ENCODE measurements at places on chromosomes 12 and 14.
A peak's percentile ranks its signal among the peaks of the same experiment; 100 is the strongest.

GRCh38 chr12:25500651-25501050, 52.4 kb downstream of the LMNTD1 start:
- peak; percentile 39 for DNase-seq

- peak; percentile 91 for DNase-seq
These were observed 13.9 kb upstream of the MYL2 start for GRCh38 chr12:110934093-110934852.

DNA sequence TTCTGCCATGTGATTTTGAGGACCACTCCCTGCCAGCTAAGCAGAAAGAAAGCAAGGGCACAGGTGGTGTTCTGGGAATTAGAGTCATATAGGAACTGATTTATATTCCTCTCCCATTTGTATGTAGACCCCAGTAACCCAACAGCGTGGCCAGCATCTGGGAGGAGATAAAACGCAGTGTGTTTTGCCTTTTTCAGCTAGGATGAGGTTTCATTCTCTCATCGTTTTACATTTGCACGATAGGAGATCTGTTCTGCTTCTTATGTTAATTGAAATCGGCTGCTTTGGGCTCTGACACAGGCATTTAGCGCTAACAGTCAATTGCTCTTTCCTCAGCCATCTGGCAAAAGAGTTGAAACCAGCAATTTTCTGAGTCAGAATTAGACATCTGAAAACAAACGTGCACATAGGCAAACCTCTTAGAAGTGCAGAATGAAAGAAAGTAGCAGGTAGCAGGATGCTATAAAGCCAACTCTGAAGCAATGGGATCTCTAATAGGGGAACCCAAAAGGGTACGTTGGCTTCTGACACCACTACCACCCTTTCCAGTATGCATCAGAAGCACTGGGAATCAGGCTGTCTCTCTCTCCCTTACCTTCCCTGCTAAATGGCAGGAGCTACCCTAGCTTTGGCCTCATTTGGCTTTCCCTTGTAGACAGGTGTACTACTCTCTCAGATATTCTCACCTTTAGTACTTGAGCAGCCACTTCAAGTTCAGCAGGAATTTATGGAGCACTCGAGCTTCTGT, 219.1 kb downstream of the PHLDA1 start:
- no peak for DNase-seq

DNA sequence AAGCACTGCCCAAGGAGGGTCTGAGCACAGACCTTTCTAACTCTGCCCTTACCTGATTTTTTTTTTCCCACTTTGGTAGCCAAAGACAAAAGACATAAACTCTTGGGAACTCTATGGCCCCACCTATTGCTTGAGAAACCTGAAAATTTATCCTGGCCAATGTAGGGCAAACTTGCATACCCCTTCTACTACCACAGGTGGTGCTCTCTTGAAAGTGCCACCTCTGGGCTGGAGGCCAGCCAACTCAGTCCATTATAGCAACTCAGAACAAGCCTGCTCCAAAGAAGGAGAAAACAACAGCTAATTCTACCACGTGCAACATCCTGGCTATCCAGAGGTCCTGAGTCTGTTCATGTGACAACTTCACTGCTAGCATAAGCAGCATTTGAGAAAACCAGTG, 55.7 kb upstream of the ABCD2 start:
- DNase-seq: no peak

- peak; percentile 63 for DNase-seq
These were observed 34.5 kb downstream of the HMGA2 start for GRCh38 chr12:65858831-65859230.

GRCh38 chr12:108823804-108824203, 33.6 kb downstream of the SSH1 start:
- DNase-seq: no peak

- peak; percentile 30 for DNase-seq
These were observed 18.0 kb downstream of the LRRC74A start for GRCh38 chr14:76844223-76844622.

- no peak for DNase-seq
These were observed 244.2 kb downstream of the GPHN start for GRCh38 chr14:66752109-66752508.

DNA sequence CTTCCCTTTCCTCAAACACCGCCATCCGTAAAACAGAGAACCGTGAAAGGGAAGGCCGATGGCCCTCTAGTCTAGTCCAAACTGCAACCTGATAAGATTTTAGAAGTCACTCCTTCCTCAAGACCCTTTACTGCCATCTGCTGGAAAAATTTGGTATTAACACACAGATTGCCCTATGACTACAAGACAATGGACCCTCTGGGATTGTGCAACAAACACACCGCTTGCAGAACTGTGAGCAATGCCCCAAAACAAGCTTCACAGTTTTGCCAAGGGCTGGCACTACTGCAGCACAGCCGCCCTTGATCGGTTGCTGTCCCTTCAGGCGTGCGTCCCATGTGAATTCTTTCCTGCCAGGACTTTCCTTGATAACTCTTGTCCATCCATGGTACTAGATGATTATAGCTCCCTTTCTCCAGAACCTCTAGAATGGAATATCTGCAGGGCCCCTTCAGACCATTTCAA, 23.1 kb downstream of the LLPH start:
- peak; percentile 95 for DNase-seq

DNA sequence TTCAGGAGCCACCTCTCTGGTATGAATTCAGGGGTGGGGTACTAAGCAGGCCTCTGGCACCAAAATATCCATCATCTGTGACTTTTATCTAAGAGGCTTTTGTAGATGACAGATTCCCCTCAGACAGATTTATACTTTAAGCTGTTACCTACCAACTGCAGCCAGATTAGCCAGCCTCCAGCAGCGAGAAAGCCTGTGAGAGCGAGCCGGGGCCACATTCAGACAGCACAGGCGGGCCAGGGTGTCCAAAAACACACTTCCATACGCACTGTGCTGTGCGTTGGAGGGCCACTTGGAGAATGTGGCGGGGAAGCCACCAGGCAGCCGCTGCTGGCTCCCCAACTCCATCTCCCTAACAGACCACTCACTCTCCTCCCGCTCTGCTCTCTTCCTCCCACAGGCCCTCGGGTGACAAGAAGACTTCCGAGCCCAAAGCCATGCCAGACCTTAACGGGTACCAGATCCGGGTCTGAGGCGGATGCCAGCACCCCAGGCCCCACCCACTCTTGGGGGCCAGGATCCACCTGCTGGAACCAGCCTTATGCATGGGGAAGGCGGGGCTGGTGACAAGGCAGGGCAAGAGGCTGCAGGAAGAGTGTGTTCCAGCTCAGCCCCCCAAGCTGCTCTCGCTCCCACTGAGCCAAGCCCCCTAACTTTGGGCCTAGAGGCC, 17.4 kb downstream of the VASH1 start:
- DNase-seq: no peak

- peak; percentile 25 for DNase-seq
These were observed 2.1 kb downstream of the BMAL2 start for GRCh38 chr12:27334721-27335082.

DNA sequence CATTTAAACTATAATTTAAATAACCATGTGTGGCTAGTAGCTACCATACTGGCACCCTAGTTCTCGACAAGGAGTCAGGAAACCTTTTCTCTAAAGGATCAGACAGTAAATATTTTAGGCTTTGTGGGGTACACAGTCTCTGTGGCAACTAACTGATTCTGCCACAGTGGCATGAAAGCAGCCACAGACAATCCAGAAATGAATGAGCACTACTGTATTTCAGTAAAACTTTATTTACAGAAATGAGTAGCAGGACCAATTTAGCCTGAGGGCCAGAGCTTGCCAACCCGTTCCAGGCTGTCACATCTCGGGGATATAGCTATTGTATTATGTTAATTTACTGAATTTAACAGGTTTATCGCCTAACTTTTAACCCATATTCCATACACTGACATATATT, 278.7 kb downstream of the ITPR2 start:
- DNase-seq: no peak

- no peak for DNase-seq
These were observed 259.6 kb upstream of the ATP2B1 start for GRCh38 chr12:89968151-89968700.

GRCh38 chr12:115070313-115070712, 386.3 kb upstream of the TBX3 start:
- peak; percentile 80 for DNase-seq

DNA sequence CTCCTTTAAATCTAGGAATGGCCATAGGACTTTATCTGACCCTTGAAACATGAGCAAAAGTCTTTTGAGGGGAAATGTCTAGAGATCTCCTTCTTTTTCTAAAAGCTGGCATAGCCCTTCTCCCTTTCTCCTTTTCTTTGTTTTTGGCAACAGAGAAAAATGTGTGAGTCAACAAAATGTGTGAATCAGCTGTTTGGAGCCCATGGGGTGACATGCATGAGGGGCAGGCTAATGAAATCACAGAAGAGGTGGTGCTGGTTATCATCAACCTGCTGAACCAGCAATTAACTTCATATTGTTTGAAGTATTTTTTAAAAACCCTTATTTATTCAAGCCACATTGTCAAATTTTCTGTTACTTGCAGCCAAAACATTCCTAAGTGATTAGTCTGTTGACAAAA, 132.3 kb downstream of the CCDC59 start:
- peak; percentile 49 for DNase-seq

DNA sequence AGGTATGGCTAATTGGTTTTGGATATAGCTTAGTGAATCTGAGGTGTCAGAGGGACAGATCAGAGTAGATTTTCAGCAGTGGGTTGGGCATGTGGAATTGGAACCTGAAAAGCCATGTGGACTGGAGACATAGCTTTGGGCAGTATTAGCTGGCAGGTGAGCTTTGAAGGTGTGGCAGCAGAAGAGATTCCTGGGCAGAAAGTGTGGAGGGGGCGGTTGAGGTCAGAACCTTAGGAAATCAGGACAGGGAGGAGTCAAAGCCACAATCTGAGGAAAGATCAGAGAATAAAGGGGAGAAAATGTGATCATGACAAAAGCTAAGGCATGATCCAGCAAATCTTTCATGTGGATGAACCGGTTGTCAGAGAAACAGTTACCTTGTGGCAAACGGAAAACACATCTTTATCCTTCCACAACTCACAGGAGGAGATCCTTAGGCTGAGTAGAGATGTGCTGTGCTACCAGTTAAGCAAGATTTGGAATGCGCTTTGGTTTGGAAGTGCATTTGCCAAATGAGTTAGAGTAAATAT, 56.4 kb downstream of the PTGER2 start:
- DNase-seq: peak; percentile 63

GRCh38 chr12:1634590-1635191, 5.7 kb downstream of the WNT5B start:
- DNase-seq: peak; percentile 73

- DNase-seq: peak; percentile 85
These were observed 34.9 kb downstream of the CCDC177 start for GRCh38 chr14:69539631-69540410.

- peak; percentile 72 for DNase-seq
These were observed 30.7 kb upstream of the DEGS2 start for GRCh38 chr14:100190126-100190525.

DNA sequence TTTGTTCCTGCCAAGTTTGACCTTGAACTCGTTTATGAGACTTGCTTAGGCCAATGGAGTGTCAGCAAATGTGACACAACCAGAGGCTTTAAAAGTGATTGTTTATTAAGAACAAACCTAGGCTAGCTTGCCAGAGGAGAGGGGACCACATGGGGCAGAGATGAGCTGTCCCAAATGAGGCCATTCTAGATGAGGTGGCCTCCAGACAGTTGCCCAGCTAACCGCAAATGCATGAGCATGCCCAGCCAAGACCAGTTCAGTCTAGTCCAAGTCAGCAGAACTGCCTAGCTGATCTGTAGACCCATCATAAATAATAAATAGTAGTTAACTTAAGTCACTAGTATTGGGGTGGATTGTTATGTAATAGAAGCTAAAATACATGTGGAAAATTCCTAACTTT, 172.8 kb upstream of the DYRK2 start:
- DNase-seq: peak; percentile 35

DNA sequence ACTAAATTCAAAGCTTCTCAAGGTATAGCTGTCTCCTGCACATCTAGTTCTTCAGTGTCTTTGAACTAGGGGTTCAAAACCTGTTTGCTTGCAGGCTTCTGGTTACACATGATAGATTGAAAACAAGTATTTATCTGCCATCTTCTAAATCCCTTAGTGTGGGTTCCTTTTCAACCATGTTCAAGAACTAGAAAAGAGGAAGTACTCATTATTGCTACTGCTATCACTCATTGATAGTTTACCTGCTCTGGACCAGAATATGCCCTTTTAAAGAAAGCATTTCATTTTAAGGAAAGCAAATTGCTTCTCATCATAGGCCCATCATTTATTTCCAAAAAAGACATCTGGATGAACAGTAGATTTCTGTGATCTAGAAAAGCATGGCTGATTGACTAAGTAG, 37.1 kb upstream of the VSX2 start:
- DNase-seq: no peak

GRCh38 chr12:20946732-20947131, 136.2 kb downstream of the SLCO1B3 start:
- DNase-seq: peak; percentile 31

GRCh38 chr12:110718222-110718908, 24.3 kb downstream of the PPP1CC start:
- no peak for DNase-seq
